Type B pancreatic cell (in vitro differentiated cells): ENCODE measurements at places on chromosomes 12 and 14. TPM values are rescaled to one million over a fixed set of nuclear protein-coding genes. Genes with fewer than 3 reads are reported as not detected.

DNA sequence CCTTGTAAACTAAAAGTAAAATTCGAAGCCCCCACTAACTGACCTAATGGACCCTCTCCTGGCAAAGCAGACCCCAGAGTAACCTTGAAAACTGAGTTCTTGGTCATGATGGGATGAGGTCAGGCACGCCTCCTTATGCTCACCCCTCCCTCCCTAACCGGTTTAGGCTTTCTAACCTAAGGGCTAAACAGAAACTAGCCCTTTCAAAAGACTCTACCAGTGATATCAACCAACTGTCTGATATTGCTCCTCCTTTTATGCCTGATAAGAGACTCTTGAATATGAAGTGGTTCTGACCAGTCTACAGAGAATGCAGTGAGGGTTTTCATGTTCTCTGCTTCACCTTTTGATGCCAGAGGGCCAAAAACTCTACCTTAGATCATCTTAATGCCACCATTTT is 4.8 kb upstream of the LPCAT3 start:
- DNase-seq = no peak

DNA sequence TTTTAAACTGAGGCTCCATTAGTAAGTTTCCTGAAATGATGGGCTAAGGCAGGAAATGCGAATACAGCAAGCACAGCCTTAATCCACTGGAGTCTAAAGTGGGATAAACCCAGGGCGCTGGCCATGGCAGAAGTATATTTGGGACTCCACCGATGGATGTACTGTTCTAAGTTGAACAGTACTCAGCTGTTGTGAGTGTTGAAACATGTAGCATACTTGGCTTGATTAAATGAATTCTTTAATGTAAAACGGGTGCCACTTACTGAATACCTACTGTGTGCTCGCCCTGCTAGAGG is 996 bp downstream of the SSPN start:
- no peak for DNase-seq

DNA sequence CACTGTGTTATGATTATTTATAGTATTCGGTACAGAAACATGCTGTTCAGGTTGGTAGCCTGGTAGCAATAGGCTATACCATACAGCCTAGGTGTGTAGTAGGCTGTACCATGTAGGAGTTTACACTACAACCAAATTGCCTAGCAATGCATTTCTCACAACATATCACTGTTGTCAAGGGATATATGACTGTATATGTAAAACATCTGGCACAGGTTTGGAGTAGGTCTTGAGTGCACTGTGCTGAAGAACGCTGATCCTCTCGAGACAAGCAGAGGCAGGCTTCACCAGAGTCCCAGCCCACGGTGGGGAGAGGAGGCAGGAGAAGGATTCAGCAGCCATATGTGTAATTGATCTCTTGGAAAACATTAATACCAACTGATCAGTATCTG is 15.0 kb upstream of the TBX5 start:
- no peak for DNase-seq

DNA sequence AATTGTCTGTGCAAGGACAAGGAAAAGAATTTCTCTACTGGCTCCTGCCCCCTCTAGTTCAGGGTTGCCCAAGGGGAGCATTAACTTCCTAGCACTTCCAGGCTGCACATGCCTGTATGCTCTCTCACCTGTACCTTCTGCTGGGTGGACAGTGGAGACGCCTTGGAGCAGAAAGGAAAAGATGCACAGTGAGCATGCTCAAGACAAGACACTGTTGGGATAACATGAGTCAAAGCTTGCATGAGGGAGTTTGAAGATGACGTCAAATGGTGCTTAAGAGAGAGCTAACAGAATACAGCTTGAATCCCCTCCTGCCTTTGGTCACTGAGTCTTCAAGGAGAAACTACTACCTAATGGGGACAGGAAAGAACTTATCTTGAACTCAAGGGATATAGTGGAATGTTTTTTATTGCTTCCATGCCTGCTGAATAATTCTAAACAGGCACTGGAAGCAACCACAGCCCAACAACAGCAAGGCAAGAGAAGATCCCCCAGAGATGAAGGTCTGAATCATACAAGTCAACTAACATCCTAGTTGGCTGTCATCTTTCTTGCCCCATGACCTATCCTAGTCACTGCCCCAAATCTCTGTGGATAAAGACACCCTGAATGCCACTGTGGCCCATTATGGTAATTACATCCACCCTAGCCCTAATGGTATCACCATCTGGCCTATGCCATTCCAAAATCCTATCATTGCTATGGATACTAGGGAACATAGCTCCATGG is 23.5 kb downstream of the RPS6KA5 start:
- DNase-seq = no peak

DNA sequence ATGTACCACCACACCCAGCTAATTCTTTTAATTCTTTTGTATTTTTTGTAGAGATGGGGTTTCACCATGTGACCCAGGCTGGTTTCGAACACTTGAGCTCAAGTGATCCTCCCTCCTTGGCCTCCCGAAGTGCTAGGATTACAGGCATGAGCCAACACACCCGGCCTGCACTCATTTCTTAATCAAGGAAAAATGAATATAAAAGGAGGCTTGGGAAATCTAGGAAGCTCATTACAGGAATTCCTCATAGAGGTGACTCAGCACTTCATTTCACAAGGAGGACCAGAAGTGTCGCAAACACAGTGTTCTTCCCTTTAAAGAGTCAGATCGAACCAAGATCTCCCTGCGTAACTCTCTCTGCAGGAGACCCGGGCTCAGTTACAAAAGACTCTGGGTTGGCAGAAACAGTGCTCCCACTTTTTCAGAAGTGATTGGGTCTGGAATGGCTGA is 30.3 kb downstream of the NFKBIA start:
- DNase-seq = no peak

GRCh38 chr14:77241955-77242354 is 29.1 kb downstream of the NGB start:
- DNase-seq = no peak

GRCh38 chr12:6450091-6450868 is 1.6 kb upstream of the TAPBPL start:
- DNase-seq = no peak

GRCh38 chr12:117792471-117792870 is 176.3 kb downstream of the KSR2 start:
- DNase-seq = no peak

The GPR84 gene
- not detected in 2 replicates for total RNA-seq

The KCNJ8 gene
- total RNA-seq = 2.4 and 7.8 TPM in 2 replicates

The VRTN gene
- total RNA-seq = not detected in 2 replicates

The KRT3 gene
- 0.68 and 2.3 TPM in 2 replicates for total RNA-seq
